ENCODE measurements at places on chromosomes 12 and 14.

DNA sequence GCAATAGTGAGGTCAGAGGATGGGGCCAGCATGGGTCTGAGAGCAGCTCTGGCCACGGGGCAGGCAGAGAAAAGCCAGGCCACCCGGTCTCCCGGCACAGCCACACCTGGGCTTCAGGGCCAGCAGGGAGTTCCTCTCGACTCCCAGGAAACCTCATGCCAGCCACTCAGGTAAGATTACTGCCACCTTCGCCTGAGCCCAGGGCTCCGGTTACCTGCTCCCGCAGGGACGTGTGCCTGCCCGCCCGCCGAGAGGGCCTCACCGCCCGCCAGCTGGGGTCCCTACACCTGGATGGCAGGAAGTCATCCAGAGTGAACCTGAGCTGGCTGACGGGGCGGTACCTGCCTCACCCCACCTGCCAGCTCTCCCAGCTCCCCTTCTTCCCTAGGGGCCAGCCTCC is 7.3 kb downstream of the JAG2 start:
- no peak for DNase-seq

- DNase-seq: no peak
Observed at GRCh38 chr14:83478741-83479140, 1945.1 kb upstream of the SEL1L start.

GRCh38 chr12:116194935-116195431 is 82.5 kb downstream of the MED13L start:
- peak; percentile 13 for DNase-seq

DNA sequence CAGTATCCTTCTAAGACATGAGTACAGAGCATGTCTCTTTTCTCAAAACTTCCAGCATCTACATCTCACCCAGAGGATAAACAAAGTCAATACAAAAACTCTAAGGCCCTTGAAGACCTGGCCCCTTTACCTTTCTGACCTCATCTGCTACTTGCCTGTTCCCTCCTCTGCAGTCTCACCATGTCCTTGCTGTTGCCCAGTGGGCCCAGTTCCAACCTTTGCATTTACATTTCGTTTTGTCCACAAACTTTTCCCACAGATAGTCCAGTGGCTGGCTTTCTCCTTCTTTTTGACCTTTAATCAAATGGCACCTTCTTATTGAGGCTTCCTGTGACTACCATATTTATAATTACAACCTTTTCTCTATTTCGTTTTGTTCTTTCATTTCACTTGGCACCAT is 1.6 kb downstream of the IRAK4 start:
- no peak for DNase-seq

DNA sequence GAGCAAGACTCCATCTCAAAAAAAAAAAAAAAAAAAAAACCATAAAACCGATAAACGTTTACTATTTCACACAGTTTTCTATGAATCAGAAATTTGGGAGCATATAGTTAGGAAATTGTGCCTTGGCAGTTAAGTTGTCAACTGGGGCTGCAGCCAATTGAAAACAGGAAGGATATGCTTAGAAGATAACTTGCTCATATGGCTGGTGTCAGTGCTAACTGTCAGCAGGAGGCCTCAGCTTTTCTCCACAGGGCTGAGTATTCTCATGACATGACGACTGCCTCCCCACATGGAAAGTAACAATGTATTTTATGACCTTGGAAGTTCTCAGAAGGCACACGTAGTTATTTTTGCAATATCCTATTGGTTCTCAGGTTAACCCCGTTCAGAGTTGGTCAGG is 29.6 kb upstream of the OR5AU1 start:
- DNase-seq: no peak

- no peak for DNase-seq
Observed at GRCh38 chr14:61876362-61877034, 114.3 kb downstream of the SNAPC1 start.

DNA sequence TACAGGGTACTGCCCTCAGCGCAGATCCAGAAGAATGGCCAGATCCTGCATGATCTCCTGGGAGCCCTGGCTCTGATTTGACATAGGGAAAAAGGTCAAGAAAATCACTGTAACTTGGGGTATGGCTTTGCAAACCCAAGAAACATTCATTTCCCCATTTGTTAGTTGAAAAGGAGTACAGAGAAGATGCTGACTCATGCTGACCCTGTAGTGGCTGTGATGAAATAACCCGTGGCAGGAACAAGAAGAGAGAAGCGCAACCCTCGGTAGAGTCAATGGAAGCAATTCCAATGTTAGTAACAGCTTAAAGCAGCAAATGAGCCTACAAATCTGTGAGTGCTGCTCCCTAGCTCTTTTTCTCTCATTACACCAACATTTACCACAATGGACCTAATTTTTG is 281.6 kb upstream of the NPAS3 start:
- DNase-seq: no peak

DNA sequence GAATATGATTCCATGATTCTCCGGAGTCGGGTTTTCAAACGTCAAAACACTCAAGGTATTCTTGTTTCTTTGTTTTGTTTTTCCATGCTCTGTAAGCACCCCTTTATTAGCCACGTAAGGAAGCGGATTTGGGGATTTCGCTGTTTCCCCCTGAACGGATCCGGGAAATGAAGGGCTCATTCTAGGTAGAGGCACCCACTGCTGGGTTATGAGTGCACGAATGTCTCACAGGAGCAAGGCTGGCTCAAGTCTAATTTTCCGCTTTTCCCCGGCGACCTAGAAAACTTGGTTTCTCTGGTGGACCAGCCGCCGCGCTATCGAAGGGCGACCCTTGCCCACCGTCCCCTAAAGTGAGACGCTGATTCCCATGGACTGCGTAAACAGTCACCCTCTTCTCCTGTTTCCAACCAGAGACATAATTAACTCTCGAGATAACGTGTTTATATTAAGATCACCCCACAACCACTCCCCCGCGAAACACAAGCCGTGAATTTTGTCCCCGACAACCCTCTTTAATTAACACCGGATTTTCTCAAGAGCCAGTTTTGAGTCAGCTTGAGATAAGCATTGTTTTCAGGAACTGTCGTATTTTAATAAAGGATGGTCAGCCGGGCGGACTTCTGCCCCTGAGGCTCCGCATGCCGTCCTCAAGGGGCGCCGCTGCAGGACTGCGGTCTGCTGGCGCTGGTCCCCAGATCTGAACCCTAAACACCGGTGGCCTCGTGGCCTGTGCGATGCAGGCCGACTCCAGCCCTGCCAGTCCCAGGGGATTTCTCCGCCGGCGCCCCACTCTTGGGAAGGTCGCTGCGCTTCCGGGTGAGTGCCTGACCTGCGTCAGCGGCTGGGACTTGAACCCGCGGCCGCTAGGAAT is 515 bp upstream of the ABCC9 start:
- DNase-seq: no peak

DNA sequence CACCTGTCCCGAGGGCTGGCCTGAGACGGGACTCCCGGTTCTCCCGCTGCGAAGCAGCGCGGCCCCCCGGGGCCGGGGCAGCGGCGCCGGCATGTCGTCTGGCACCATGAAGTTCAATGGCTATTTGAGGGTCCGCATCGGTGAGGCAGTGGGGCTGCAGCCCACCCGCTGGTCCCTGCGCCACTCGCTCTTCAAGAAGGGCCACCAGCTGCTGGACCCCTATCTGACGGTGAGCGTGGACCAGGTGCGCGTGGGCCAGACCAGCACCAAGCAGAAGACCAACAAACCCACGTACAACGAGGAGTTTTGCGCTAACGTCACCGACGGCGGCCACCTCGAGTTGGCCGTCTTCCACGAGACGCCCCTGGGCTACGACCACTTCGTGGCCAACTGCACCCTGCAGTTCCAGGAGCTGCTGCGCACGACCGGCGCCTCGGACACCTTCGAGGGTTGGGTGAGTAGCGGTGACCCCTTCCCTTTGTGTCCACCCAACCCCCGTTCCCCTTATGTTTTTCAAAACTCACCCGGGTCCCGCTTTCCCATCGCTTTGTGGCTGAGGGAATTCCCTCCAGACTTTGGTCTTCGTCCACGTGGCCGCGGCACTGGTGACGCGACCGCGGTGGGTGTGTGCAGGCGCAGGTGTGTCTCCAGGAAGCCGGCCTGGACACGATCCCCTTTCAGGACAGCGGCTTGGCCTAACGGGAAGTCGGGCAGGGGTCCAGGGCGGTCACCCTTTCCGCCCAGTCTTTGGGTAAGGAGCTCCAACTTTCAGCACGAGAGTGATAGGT is 826 bp downstream of the PRKCH start:
- DNase-seq: no peak

GRCh38 chr14:65604936-65605335 is 192.4 kb downstream of the FUT8 start:
- no peak for DNase-seq

- DNase-seq: no peak
Observed at GRCh38 chr14:69339426-69339825, 58.7 kb downstream of the ERH start.

DNA sequence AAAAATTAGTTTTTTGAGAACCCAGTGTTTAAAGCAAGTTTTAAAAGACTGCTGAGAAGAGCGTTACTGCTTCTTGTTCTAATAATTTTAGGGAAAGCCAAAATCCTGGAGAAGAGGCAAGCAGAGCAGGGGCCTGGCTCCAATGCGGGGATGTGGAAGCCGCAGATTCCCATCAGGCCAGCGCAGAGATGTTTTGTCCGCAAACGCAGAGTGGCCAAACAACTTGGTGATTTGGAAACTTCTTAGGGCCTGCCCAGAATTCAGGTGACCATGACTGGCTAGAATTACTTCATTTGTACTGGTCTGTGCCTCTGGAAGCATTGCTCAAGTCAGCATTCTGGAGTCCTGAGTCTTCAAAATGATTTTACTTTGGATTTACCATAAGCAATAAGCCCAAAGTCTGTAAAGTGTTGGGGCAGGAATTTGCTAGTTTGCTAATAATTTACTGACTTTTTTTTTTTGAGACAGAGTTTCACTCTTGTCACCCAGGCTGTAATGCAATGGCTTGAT is 208.4 kb downstream of the PPM1H start:
- no peak for DNase-seq

DNA sequence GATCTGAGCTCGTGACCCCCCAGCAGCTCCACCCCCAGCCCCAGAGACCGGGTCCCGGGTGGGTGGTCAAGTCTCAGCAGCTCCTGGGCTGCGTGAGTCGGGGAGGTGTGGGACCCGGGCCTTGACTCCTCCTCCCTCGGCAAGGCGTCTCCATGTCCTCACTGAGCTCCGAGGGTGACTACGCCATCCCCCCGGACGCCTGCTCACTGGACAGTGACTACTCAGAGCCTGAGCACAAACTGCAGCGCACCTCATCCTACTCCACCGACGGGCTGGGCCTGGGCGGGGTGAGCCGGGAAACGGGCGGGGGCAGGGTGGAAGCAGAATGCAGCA is 28.1 kb downstream of the PIGH start:
- no peak for DNase-seq

GRCh38 chr12:66188584-66189485 is at the start of gene IRAK3:
IRAK3 (plus strand) TSS chr12:66189214; CDS start chr12:66189300, 86 bp downstream.
- DNase-seq: no peak

- DNase-seq: no peak
Observed at GRCh38 chr12:39065455-39065854, 160.1 kb upstream of the CPNE8 start.

DNA sequence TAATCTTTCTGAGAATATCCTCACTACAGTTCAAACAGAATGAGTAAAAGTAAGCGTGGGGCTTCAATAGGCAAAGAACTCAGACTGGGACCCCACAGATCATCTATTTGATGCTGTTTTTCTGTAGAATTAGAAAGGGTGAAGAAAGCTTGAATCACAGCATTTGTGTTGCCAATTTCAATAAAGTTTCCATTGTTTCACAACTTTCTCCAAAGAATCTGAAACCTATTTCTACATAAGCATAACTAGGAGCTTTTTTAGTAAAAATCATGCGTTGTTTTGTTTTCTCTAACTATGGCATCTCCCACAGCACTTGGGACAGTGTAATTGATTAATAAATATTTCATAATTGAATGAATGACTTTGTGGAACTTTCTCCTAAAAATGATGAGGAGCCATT is 16.7 kb upstream of the NEDD1 start:
- DNase-seq: no peak

GRCh38 chr14:50320283-50320682 is 8.2 kb downstream of the DMAC2L start:
- DNase-seq: no peak

DNA sequence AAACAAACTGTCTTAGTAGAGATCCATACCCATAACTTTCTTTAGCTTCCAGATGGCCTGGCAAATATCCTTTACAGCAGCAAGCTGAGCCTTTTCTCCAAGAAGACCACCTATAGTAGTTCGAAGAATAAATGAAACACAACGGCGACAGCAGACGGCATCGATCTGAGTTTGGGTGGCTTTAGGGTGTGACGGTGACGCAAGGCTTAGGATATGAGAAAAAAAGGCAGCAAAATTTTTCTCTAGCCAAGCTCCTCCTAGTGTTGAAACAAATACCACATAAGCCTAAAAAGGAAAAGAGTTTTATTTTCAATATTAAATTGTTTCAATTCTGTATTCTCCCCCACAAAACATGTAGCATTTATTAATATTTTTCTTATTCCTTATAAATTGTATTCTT is 33.3 kb downstream of the HEATR5A start:
- no peak for DNase-seq

DNA sequence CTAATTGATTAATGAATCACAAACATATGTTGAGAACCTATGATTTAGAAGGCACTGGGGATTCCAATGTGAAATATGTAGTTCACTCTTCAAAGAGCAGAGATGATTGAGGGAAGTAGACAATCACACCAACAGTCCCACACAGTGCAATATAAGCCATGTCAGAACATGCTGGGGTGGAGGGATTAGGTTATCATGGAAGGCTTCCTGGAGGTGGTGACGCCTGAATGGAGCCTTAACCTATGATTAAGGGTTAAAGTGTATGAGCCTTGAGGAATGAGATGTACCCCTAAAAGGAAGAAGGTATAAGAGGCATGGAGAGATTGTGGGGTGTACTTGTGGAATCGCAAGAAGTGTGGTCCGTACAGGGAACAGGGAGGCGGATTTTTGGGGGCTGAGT is 31.3 kb downstream of the ERH start:
- DNase-seq: no peak

GRCh38 chr14:81246461-81247270 is 25.9 kb upstream of the GTF2A1 start:
- DNase-seq: no peak

DNA sequence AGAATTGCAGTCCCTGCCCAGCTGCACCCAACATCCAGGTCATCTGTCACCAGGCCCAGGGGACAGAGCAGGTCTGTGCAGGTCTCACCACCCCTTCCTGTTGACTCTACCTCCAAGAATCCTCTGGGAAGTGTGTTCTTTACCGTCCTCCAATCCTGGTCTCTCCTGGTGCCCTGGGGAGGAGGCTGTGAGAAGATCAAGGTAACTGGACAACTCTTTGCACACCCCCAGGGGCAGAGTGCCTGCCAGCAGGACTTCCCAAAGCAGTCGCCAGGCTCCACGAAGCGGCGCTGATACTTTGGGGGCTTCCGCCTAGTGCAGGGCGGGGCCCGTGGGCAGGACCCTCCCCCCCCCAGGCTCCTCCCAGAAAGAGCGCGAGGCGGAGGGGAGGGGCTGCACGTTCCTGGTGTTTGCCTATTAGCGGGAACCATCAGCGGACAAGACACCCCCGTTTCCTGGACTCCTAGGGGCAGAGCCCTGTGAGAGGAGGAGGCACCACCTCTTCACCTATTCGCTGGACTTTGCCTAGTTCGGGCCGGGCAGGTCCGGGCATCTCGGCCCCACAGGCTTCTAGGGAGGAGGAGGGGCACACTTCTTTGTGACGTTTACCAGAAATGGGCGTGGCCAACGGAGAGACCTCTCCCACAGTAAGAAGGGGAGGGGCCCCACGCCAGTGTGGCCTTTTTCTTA is 918.0 kb downstream of the AACS start:
- no peak for DNase-seq

- no peak for DNase-seq
Observed at GRCh38 chr12:7667125-7667524, 1.4 kb upstream of the APOBEC1 start.

Measured in stimulated activated CD4-positive, alpha-beta T cell treated with anti-CD3 and anti-CD28 coated beads, Interleukin-1b, Interleukin-23, amount 100 ng/mL, for 24 hours (primary cell).